NCI-H1105 (cell line): ENCODE measurements at places on chromosomes 2 and 18.

- DNase-seq: no peak
These were observed 201.9 kb upstream of the APCDD1 start for GRCh38 chr18:10252494-10252893.

DNA sequence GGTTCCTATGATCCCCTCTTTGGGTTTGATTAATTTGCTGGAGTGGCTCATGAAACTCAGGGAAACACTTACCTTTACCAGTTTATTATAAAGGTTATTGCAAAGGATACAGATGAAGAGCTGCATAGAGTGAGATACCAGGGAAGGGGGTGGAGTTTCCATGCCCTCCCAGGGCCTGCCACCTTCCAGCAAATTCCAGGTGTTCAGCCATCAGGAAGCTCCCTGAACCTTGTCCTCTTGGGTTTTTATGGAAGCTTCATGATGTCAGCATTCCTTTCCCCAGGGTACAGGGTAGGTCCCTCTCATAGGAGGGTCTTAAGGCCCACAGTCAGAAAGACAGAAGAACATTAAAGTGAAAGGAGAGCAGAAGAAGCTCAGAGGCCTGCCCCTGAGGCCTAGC lies 123.9 kb upstream of the DCC start:
- DNase-seq: no peak

DNA sequence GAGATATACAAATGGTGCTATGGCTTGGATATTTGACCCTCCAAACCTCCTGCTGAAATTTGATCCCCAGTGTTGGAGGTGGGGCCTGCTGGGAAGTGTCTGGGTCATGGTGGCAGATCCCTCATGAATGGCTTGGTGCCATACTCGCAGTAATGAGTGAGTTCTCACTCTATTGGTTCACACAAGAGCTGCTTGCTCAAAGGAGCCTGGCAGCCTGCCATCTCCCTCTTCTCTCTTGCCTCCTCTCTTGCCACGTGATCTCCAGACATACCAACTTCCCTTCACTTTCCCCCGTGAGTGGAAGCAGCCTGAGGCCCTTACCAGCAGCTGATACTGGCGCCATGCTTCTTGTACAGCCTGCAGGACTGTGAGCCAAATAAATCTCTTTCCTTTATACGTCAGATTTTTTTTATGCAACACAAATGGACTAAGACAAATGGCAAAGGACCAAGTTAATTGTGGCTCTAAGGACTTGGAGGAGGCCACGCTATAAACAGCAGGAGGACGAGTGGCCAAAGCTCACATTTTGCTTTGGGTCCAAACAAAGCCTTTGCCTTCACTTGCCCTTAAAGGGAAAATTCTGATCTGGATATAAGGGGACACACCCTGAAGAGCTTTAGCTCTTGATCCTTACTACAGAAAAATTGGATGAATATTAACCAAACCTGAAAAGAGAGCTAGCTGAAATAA lies 214.7 kb downstream of the SS18 start:
- DNase-seq: peak; percentile 25

GRCh38 chr18:49566217-49566770 lies 4.4 kb downstream of the LIPG start:
- no peak for DNase-seq

DNA sequence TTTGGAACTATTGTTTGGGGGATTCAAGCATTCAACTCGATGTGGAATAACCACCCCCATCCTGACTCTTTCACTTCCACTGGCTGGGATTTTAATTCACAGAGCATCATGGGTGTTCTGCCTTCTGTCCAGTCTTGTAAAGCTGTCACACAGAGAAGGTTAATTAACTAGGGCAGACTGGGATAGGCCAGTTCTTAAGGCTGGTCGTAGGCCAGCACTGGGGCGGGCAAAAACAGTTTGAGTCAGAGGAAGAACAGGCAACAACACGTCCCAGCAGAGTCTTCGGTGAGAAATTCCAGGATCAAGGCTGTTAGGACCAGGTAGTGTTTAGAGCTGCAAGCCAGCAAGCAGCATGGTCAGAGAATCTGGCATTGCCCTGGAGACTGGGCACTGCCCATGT lies 4.0 kb upstream of the RNF152 start:
- no peak for DNase-seq

GRCh38 chr18:38670486-38670885 lies 1104.9 kb upstream of the CELF4 start:
- DNase-seq: no peak

DNA sequence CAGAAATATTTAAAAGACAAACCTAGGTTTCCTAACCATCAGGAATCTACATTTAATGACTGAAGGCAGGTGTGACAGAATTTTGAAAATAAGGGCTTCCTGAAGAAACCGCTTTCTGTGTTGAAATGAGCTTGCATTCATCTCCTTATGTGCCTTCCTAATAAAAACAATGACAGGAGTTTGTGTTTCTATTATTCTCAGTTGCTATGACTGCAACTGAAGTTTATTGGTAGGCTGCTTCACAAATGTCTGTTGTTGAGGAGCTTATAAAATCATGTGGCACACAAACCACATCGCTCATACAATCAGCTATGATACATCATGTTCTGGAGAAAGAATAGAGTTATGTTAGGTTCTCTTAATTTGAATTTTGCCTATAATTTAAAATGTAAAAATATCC lies 362.7 kb upstream of the SLC8A1 start:
- no peak for DNase-seq

DNA sequence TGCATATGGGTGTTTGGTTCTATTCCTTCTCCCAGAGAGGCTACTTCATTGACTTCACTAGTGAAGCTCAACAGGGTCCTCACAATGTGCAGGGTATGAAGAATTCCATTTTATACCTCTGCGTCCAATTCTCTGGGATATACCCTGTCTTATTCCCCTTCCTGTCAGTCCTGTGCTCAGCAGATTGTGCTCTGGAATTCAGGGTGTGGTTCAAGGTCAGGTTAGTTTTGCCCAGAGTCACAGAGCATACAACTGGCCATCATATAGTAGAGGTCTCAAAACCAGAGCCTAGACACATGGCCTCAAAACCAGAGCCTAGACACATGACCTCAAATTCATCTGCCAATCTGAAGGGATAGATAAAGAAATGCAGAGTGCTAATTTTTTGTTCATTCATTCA lies 38.8 kb upstream of the VIT start:
- DNase-seq: no peak

GRCh38 chr2:104758199-104758620 lies 95.7 kb upstream of the POU3F3 start:
- no peak for DNase-seq

DNA sequence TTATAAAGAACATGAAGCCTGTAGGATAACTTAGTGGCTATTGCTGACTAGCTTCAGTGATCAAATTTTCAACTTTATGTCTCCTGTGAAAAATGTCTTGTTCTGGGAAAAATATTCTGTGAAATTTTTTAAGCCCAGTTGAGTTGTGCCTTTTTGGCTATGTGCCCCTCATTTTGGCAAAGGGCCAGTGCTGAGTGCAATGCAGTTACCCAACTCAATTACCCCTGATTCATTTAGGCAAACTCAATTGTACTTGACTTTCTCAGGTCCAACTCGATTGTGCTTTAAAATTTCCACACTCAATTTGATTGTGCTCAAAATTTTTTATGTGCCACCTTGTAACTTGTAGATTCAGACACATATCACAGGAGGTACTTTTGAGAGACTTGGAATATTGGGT lies 548.8 kb upstream of the NRP2 start:
- DNase-seq: peak; percentile 34

- DNase-seq: no peak
These were observed 47.6 kb downstream of the ITGAV start for GRCh38 chr2:186637497-186637800.

DNA sequence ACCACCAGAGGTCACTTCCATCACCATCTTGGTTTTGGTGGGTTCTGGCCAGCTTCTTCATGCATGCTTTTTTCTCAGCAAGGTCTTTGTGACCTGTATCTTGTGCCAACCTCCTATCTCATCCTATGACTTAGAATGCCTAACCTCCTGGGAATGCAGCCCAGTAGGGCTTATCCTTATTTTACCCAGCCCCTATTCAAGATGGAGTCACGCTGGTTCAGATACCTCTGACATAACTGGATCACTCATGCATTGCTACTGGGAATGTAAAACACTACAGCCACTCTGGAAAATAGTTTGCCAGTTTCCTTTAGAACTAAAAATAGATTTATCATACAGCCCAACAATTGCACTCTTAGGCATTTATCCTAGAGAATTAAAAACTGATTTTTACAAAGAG lies 219.2 kb downstream of the IRS1 start:
- no peak for DNase-seq

DNA sequence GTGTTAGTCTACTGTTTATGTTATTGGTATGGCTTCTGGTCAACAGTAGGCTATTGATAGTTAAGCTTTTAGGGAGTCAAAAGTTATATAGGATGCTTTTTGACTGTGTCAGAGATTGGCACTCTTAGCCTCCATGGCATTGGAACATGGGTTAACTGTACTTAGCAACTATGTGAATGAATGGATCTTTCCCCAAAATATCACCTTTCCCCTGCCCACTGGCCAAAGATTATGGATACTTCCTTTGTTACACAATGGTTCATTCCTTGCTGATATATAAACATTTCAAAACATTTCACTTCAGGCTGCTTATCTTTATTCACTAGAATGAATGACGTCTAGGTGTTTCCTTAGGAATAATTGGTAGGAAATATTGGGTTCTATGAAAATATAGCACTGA lies 62.1 kb upstream of the DOCK10 start:
- DNase-seq: no peak

- no peak for DNase-seq
These were observed 92.5 kb downstream of the DGKD start for GRCh38 chr2:233446606-233447305.

- DNase-seq: no peak
These were observed 46.8 kb downstream of the LIPG start for GRCh38 chr18:49608366-49609255.

DNA sequence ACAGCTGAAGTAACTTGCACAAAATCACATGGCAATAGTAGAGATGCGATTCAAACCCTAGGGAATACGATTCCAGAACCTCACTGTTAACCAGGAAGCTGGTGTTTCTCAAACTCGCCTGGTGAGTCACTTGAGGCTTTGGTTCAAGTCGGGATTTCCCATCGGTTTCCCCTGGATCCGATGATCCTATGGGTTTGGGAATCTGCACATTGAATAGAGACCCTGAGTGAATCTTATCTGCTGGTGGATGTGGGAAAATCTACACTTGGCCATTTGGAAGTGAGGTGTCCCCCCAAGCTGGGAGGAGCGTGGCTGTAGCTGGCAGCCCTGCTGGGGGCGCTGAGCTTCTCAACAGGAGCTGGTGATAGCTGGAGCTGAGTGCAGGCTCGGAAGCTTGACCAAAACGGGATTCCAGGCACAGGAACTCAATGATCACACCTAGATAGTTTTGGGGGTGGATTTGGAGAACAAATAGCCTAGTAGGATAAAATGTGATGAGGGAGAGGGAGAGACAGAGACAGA lies 135.4 kb downstream of the PRKCE start:
- no peak for DNase-seq

GRCh38 chr2:158776231-158776630 lies 18.9 kb upstream of the DAPL1 start:
- DNase-seq: no peak

GRCh38 chr2:199833525-199833924 lies 17.5 kb downstream of the FTCDNL1 start:
- DNase-seq: peak; percentile 74

- no peak for DNase-seq
These were observed 92.6 kb downstream of the ZNF385B start for GRCh38 chr2:179768765-179769164.

GRCh38 chr2:147420517-147420916 lies 424.3 kb upstream of the ACVR2A start:
- DNase-seq: no peak

GRCh38 chr2:135182190-135182589 lies 130.1 kb downstream of the RAB3GAP1 start:
- no peak for DNase-seq

- DNase-seq: no peak
These were observed 6.8 kb downstream of the SFT2D3 start for GRCh38 chr2:127707890-127708648.

- no peak for DNase-seq
These were observed 124.9 kb downstream of the CSRNP3 start for GRCh38 chr2:165594231-165594934.

GRCh38 chr2:19361325-19361990 lies 3.0 kb upstream of the OSR1 start:
- no peak for DNase-seq

DNA sequence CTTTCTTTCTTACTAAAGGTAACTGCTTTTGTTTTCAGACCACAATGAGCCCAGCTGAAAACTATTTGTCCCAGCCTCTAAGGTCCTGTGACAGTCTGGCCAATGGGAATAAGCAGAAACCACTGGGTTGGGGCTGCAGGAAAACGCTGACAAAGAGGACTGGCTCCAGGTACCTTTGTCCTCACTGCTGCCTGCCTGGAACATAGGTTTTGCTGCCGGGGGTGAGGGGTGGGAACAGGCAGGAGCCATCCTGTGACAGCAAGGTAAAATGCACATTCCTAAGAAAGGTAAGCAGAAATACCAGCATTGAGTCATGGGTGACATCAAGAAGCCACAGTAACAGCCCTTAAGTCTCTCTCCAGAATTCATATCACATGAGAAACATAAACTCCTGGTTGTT lies 21.6 kb downstream of the PTPN2 start:
- DNase-seq: no peak

- DNase-seq: no peak
These were observed 294.7 kb downstream of the FBXO15 start for GRCh38 chr18:73852789-73853549.

DNA sequence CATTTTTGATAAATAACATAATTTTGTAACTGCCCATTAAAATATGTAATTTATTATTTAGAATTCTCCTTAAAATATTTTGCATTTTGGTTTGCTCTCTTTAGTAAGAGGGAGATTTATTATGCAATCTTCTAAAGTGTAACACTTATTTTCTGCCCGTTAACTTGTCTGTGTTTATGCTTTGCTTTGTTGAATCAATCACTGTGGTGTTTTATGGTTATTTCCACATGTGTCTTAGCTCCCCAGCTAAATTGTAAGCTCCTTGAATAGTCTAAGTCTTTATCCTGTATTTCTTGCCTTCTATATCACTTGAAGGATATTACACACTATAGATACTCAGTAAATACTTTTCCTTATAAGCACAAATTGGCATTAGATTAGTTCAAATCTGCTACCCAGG lies 166.6 kb upstream of the SPRED2 start:
- no peak for DNase-seq

GRCh38 chr2:136058262-136058661 lies 59.7 kb downstream of the CXCR4 start:
- DNase-seq: no peak

DNA sequence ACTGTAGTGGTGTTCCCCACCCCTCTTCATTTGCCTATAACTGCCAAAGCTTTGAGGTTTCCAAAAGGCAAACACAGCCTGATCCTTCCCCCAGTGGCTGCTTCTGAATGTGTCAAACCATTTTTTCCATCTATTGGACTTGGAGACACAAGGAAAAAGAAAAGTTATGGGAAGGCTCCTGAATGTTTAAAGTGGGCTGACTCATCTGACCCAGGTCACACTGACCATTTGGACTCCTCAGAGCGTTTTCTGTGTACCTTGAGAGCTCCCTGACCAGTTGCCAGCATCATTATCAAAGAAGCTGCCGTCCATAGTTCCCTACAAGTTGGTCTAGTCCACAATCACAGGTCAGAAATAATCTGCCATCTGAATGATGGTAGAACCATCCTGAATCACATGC lies 123.4 kb upstream of the COL3A1 start:
- DNase-seq: no peak

GRCh38 chr2:42013409-42013808 lies 34.4 kb upstream of the PKDCC start:
- DNase-seq: no peak
